Tibial artery (tissue), 4 donors: ENCODE measurements at places on chromosomes 7 and 10.

DNA sequence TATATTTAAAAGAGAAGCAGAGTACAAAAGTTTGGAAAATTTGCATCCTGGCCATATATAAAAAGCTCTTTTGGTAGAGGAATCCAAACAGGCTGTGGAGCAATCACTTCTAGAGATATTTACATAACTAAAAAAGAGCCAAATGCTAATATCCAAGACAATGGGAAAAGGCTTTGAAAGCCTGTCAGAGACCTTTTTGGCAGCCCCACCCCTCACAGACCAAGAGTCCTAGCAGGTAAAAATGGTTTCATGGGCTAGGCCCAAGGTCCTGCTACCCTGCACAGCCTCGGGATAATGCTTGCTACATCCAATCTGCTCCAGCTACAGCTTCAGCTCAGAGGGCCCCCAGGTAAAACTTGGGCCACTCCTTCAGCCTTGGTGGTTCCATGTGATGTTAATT is 430.2 kb upstream of the KCND2 start:
- no peaks in the 10 kb centered on the region for H3K4me1 ChIP-seq
- no peak overlapping the region for H3K27ac ChIP-seq
- no peak for DNase-seq
- no peak overlapping the region for H3K4me3 ChIP-seq
- no peaks in the 10 kb centered on the region for H3K27me3 ChIP-seq

DNA sequence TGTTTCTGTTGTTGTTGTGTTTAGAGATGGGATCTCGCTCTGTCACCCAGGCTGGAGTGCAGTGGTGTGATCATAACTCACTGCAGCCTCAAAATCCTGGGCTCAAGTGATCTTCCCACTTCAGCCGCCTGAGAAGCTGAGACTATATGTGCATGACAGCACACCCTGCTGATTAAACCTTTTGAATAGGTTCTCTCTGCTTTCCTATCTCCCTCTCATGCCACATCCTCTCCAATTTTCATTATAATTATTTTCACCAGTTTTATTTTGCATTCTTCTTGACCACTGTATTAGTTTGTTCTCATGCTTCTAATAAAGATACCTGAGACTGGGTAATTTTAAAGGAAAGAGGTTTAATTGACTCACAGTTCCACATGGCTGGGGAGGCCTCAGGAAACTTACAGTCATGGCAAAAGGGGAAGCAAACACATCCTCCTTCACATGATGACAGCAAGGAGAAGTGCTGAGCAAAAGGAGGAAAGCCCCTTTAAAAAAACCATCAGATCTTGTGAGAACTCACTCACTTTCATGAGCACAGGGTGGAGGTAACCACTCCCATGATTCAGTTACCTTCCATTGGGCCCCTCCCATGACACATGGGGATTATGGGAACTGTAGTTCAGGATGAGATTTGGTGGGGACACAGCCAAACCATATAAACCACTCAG is 12.9 kb downstream of the AGK start:
- no peaks in the 10 kb centered on the region for H3K4me1 ChIP-seq
- peaks cover 6% of the 10 kb centered on the region for H3K36me3 ChIP-seq
- H3K4me3 ChIP-seq, result no peak overlapping the region
- DNase-seq, result no peak
- no peak overlapping the region for H3K27ac ChIP-seq
- H3K27me3 ChIP-seq, result no peaks in the 10 kb centered on the region

GRCh38 chr10:76998451-76998850 is 639.2 kb downstream of the KCNMA1 start:
- no peaks in the 10 kb centered on the region for H3K36me3 ChIP-seq
- H3K27me3 ChIP-seq, result no peaks in the 10 kb centered on the region
- DNase-seq, result no peak
- no peak overlapping the region for H3K4me3 ChIP-seq
- H3K27ac ChIP-seq, result no peak overlapping the region
- no peaks in the 10 kb centered on the region for H3K4me1 ChIP-seq

GRCh38 chr10:103834436-103835095 is 20.8 kb downstream of the SH3PXD2A start:
- DNase-seq, result no peak
- peak overlapping the region; percentile 41 for H3K27ac ChIP-seq
- no peaks in the 10 kb centered on the region for H3K36me3 ChIP-seq
- H3K27me3 ChIP-seq, result no peaks in the 10 kb centered on the region
- no peak overlapping the region for H3K4me3 ChIP-seq

DNA sequence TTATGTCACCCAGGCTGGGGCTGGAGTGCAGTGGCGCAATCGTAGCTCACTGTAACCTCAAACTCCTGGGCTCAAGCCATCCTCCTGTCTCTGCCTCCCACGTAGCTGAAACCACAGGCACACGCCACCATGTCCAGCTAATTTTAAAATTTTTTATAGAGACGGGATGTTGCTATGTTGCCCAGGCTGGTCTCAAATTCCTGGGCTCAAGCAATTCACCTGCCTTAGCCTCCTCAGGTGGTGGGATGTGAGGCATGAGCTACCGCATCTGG is 123.2 kb upstream of the PARD3 start:
- no peaks in the 10 kb centered on the region for H3K27me3 ChIP-seq
- no peak overlapping the region for H3K4me3 ChIP-seq
- H3K36me3 ChIP-seq, result no peaks in the 10 kb centered on the region
- no peak overlapping the region for H3K27ac ChIP-seq
- no peak for DNase-seq

DNA sequence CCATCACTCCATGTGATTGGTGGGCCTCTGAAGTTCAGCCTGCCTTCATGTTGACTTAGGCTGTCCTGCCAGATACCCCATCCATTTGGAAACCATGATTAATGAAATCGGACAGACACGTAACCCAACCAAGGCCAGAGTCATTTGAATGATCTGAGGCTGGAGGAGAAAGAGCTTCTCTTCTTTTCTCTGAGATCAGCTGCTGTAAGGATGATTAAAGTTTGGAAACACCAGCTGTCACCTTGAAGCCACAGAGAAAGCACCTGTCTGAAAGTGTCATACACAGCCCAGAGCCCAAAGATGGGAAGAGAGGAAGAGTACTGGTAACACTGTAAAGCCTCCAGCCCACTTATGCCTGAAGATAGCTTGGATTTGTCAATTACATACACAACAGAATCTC is 22.9 kb downstream of the NEBL start:
- H3K4me1 ChIP-seq, result no peaks in the 10 kb centered on the region
- no peak for DNase-seq
- no peaks in the 10 kb centered on the region for H3K27me3 ChIP-seq
- H3K36me3 ChIP-seq, result no peaks in the 10 kb centered on the region
- no peak overlapping the region for H3K27ac ChIP-seq

DNA sequence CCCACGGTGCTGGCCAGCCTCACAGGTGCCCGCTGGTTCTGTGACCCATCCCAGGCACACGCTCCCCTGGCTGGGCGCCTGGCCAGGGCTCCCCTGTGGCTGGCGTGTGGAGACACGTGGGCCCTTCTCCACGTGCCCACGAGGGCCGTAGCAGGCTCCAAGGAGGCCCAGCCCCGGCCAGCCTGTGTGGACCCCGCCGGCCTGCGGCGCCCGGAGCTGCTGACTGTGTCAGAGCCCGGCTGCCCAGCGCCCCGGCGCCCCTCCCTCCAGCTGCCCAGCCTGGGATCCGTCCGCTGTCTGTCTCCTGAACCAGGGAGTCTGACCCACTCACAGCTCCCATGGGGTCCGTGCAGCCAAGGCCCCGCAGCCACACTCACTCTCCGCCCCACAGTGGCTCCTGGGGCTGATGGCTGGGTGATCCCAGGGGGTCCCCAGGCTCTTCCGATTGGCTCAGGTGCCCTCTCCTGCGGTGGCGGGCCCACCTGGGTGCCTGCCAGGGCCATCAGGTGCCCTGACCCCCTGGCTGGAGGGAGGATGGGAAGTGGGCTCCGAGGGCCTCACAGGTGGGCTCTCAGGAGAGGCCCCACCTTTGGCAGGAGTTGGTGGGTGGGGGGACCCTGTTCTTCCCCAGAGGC is 9.6 kb downstream of the TMEM184A start:
- H3K27ac ChIP-seq, result no peak overlapping the region
- no peak overlapping the region for H3K4me3 ChIP-seq
- H3K36me3 ChIP-seq, result peaks cover 81% of the 10 kb centered on the region
- no peak for DNase-seq
- no peaks in the 10 kb centered on the region for H3K27me3 ChIP-seq

DNA sequence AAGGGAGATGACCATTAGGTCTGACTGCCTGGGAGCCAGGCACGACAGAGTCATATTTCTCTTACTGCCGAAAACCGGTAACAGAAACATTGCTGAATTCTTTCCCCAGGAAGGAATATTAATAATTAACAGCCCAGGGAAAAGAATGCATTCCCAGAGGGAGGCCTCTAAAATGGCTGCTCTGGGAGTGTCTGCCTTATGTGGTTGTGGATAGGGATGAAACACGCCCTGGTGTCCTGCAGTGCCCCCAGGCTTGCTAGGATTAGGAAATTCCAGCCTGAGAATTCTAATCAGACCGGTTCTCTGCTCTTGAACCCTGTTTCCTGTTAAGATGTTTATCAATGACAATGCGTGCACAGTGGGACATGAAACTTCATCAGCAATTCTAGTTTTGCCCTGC is 226.7 kb downstream of the GPAM start:
- no peaks in the 10 kb centered on the region for H3K36me3 ChIP-seq
- no peak overlapping the region for H3K27ac ChIP-seq
- no peak overlapping the region for H3K4me3 ChIP-seq
- H3K4me1 ChIP-seq, result no peaks in the 10 kb centered on the region
- no peaks in the 10 kb centered on the region for H3K27me3 ChIP-seq

DNA sequence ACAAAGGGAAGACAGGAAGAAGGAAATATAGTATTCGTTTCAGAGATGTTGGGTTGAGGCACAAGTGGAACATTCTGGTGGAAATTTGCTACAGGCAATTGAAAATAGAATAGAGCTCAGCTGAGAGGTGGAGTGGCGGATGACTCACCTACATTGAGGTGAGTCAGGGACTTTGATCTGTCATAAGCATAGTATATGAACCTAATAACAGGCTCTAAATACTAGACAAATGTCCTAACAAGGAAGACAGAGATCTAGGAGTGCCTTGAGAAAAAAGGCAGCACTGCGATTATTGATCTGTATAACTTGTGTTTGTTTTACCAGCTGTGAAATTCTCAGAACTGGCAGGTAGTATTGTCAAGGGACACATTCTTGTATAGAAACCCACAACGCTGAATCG is 907 bp upstream of the IFRD1 start:
- H3K4me3 ChIP-seq, result peak overlapping the region; percentile 98
- H3K27me3 ChIP-seq, result no peaks in the 10 kb centered on the region
- DNase-seq, result no peak
- H3K4me1 ChIP-seq, result peaks cover 23% of the 10 kb centered on the region
- H3K27ac ChIP-seq, result peak overlapping the region; percentile 100

- no peaks in the 10 kb centered on the region for H3K4me1 ChIP-seq
- H3K27ac ChIP-seq, result peak overlapping the region; percentile 91
- H3K4me3 ChIP-seq, result no peak overlapping the region
- no peaks in the 10 kb centered on the region for H3K27me3 ChIP-seq
- no peaks in the 10 kb centered on the region for H3K36me3 ChIP-seq
- no peak for DNase-seq
Observed at GRCh38 chr10:69734797-69735468, 66.8 kb upstream of the COL13A1 start.

DNA sequence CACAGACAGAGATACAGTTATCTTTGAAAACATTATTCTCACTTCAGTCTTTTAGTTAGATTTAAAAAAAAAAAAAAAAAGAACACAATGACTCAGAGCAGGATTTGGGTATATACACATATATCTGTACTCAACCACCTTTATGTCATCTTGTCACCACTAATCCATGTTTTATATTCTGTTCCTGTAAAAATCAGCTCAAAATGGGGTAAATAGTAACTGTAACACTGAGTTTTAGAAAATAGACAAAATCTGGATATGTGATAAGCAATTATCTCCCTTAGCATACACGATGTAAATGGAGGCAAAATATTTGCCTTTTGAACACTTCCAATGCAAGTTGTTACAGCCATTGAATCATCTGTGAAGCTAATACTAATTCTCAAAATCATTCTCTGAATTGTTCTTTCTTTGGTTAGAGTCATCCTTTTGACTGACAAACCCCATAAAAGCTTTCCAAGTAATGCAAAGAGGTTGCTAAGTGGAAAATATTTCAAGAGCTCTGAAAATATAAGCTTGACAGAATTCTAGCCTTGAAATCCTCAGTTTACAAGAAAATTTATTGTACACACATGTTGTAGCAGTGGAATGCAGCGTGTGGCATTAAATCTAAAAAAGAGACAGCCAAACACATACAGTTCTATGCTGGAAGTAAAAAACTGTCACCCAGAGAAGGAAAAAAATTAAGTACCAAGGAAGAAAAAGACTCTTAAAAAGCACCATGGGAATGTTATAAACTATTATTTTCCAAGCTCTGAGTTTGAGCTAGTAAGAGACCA is 502.2 kb upstream of the PHF14 start:
- no peaks in the 10 kb centered on the region for H3K36me3 ChIP-seq
- DNase-seq, result no peak
- H3K4me1 ChIP-seq, result no peaks in the 10 kb centered on the region
- H3K27me3 ChIP-seq, result no peaks in the 10 kb centered on the region
- H3K27ac ChIP-seq, result no peak overlapping the region

GRCh38 chr7:73438547-73439409 is 5.2 kb downstream of the FZD9 start:
- peaks cover 6% of the 10 kb centered on the region for H3K4me1 ChIP-seq
- H3K27me3 ChIP-seq, result peaks cover 22% of the 10 kb centered on the region
- H3K36me3 ChIP-seq, result peaks cover 41% of the 10 kb centered on the region
- no peak for DNase-seq
- H3K27ac ChIP-seq, result no peak overlapping the region
- H3K4me3 ChIP-seq, result no peak overlapping the region

GRCh38 chr7:48045195-48045765 is 9.9 kb downstream of the C7orf57 start:
- no peak overlapping the region for H3K27ac ChIP-seq
- no peaks in the 10 kb centered on the region for H3K36me3 ChIP-seq
- H3K4me1 ChIP-seq, result no peaks in the 10 kb centered on the region
- DNase-seq, result no peak
- H3K27me3 ChIP-seq, result no peaks in the 10 kb centered on the region

DNA sequence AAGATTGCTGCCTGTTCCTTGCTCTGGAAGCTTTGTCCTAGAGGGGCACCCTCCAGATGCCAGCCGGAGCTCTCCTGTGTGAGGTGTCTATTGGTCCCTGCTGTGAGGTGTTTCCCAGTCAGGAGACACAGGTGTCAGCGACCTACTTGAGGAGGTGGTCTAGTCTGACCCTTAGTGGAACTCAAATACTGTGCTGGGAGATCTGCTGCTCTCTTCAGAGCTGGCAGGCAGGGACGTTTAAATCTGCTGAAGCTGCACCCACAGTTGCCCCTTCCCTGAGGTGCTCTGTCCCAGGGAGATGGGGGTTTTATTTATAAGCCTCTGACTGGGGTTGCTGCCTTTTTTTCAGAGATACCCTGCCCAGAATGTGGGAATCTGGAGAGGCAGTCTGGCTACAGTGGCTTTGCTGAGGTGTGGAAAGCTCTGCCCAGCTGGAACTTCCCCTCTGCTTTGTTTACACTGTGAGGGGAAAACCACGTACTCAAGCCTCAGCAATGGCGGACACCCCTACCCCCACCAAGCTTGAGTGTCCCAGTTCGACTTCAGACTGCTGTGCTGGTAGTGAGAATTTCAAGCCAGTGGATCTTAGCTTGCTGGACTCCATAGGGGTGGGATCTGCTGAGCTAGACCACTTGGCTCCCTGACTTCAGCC is 119.2 kb downstream of the PPP1R9A start:
- no peak overlapping the region for H3K27ac ChIP-seq
- no peak for DNase-seq
- no peaks in the 10 kb centered on the region for H3K27me3 ChIP-seq
- no peaks in the 10 kb centered on the region for H3K36me3 ChIP-seq
- H3K4me1 ChIP-seq, result no peaks in the 10 kb centered on the region
- H3K4me3 ChIP-seq, result no peak overlapping the region
